Epithelial cell of esophagus (primary cell): ENCODE measurements at places on chromosomes 7 and 10.

DNA sequence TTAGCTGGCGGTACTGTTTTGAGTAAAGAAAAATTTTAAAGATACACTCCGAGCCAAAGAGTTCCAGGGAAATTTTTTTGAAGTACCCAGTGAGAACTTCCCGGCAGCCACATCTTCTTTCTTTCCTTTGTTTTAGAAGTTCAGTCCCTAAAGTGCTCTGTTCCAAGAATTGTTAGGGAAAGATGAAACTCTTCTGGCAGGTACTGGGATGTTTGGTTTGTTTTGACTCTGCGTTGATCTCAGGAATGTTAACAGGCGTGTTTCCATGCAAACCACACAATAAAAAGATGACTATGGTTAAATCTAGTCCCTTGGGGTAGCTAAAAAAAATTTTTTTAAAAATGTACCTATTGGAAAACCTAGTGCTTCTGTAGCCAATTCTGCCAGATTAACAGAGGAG, 224.7 kb upstream of the PHYHIPL start:
- DNase-seq, result no peak

- no peak for DNase-seq
Measured at GRCh38 chr7:121419201-121420148, 23.4 kb upstream of the FAM3C start.

DNA sequence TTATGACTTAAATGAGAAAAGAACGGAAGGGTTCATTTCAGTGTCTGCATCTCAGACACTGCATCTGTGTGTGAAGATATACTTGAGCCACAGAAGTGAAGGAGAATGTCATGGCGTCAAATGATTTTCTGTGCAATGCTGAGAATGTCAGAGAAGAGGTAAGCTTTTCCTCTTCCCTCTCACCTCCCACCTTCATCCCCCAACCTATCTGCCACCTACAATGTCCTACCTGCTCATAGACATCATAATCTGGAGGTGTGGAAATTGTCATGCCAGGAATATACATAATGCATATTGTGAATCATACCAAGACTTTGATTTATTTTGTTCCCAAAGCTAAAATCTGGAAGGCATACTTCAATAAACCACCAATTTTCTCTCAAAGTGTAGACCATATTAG, 53.7 kb downstream of the CTTNBP2 start:
- DNase-seq, result no peak

GRCh38 chr10:87636313-87636915, 23.3 kb upstream of the PAPSS2 start:
- DNase-seq, result no peak
